ENCODE measurements at places on chromosomes 1 and 21. TPM values are rescaled to one million over a fixed set of nuclear protein-coding genes. Genes with fewer than 3 reads are reported as not detected.

DNA sequence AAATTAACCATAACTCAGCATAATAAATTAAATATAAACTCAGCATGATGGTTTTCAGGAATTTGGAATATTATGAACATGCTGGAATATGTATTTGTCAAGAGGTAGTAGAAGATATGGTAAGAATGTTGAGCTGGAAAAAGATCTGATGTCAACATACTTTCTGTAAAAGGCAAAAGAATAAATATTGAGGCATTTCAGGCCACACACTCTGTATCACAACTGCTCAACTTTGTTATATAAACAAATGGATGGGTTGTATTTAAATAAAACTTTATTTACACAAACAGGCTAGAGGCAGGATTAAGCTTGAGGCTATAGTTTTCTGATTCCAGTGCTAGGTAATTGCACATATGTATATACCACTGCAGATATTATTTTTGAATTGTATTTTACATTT is 1409.4 kb downstream of the MRPL39 start:
- no peaks in the 10 kb centered on the region for H3K27me3 ChIP-seq
- DNase-seq = no peak
- H3K27ac ChIP-seq = no peak overlapping the region
- H3K4me1 ChIP-seq = no peaks in the 10 kb centered on the region

RNU1-3 gene
- 4,458 TPM for total RNA-seq

GRCh38 chr1:6815726-6816125 is 30.5 kb downstream of the CAMTA1 start:
- H3K4me3 ChIP-seq = no peak overlapping the region
- DNase-seq = no peak
- no peak overlapping the region for H3K27ac ChIP-seq
- H3K36me3 ChIP-seq = no peaks in the 10 kb centered on the region

- H3K4me3 ChIP-seq = no peak overlapping the region
- H3K4me1 ChIP-seq = no peaks in the 10 kb centered on the region
- peaks cover 4% of the 10 kb centered on the region for H3K36me3 ChIP-seq
- no peaks in the 10 kb centered on the region for H3K27me3 ChIP-seq
Observed at GRCh38 chr1:27445177-27445936, 44.6 kb downstream of the WASF2 start.

HMCN1 gene
- 0.19 TPM for total RNA-seq

C1orf50 gene
- 10.1 TPM for total RNA-seq

S100A12 gene
- not detected for total RNA-seq

FYB2 gene
- total RNA-seq = not detected

DNA sequence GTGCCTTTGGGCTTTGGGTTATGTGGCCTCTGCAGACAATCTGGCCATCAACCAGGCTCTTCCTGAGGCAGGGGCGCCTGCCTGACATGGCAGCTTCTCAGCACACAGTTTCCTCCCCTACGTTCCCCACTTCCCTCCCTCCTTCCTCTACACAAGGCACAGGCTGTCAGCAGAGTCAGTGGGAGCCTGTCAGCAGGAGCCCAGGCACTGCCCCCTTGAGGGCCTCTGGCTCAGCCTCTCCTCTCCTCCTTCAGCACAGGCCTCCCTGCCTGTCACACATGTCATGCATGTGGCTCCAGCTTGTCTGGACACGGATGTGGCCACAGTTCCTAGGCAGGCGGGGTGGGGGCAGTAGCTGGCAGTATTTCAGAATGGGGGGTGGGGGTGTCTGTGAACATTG is 52.2 kb upstream of the ARTN start:
- H3K27me3 ChIP-seq = no peaks in the 10 kb centered on the region
- no peak overlapping the region for H3K4me3 ChIP-seq
- H3K4me1 ChIP-seq = no peaks in the 10 kb centered on the region
- no peaks in the 10 kb centered on the region for H3K36me3 ChIP-seq
- no peak for DNase-seq

DNA sequence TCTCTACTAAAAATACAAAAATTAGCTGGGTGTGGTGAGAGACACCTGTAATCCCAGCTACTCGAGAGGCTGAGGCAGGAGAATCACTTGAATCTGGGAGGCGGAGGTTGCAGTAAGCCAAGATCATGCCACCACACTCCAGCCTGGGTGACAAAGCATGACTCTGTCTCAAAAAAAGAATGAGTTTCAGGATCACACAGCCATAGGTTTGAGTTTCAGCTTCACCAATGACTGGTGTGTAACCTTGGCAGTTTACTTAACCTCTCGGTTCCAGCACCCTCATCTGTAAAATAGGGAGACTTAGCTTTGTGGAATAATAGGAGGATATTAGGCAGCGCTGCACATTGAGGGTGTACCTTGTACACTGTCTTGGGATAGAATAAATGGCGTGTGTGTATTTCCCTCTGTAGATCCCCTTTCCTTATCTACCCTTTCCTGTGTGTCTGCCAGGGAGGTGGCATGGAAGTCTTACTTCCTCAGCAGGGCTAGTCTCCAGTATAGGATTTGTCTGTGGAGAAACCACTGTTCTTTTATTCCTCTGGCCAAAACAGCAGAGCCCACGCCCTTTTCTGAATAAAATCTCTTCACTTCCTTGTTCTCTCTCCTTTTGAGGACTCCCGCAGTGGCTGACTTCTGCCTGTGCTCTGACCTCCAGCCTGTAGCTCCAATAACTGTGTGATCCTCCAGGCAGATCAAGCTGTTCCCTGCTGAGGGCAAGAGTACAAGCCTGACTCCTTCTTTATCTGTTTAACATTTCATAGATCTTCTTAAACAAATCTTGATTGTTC is 90.4 kb downstream of the HHAT start:
- H3K27me3 ChIP-seq = no peaks in the 10 kb centered on the region
- H3K4me1 ChIP-seq = no peaks in the 10 kb centered on the region
- no peak overlapping the region for H3K4me3 ChIP-seq
- H3K27ac ChIP-seq = no peak overlapping the region
- DNase-seq = no peak

SELP gene
- 0.31 TPM for total RNA-seq

- H3K27me3 ChIP-seq = no peaks in the 10 kb centered on the region
- H3K36me3 ChIP-seq = no peaks in the 10 kb centered on the region
- no peak for DNase-seq
- H3K27ac ChIP-seq = no peak overlapping the region
- no peaks in the 10 kb centered on the region for H3K4me1 ChIP-seq
- H3K4me3 ChIP-seq = no peak overlapping the region
Observed at GRCh38 chr1:96075704-96076455, 645.7 kb upstream of the PTBP2 start.

DNA sequence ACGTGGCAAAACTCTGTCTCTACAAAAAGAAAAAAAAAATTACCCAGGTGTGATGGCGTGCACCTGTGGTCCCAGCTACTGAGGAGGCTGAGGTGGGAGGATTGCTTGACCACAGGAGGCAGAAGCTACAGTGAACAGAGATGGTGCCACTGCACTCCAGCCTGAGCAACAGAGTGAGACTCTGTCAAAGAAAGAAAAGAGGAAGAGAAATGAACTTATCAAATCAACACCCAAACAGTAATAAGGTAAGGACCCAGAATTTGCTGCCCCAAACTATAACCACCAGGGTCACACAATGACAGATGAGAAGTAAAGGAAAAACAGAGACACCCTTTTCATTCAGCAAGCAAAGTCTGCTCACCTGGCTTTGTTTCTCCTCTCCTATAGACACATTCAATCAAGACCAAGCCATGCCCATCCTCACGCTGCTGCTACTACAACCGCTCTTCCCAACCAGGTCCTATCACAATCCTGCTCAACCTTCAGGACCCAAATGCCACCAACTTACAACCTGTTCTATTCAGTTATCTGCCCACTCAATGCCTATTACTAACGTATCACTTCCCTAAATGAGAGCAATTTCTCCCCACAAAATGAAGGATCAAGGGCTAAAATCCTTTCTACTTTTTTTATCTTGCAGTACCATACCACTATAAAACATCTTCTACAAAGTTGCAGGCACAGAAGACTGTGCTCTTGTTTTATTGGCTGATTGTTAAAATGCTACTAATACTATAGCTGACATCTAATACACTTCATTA is 183.5 kb downstream of the RERE start:
- no peak overlapping the region for H3K27ac ChIP-seq
- no peaks in the 10 kb centered on the region for H3K27me3 ChIP-seq
- H3K4me1 ChIP-seq = peaks cover 13% of the 10 kb centered on the region
- DNase-seq = no peak

- H3K4me1 ChIP-seq = no peaks in the 10 kb centered on the region
- H3K4me3 ChIP-seq = no peak overlapping the region
- no peaks in the 10 kb centered on the region for H3K27me3 ChIP-seq
- no peak for DNase-seq
- no peaks in the 10 kb centered on the region for H3K36me3 ChIP-seq
Observed at GRCh38 chr1:73401666-73402065, 796.3 kb downstream of the LRRIQ3 start.

GRCh38 chr1:14521622-14522021 is 76.9 kb upstream of the KAZN start:
- DNase-seq = no peak
- no peak overlapping the region for H3K27ac ChIP-seq
- no peak overlapping the region for H3K4me3 ChIP-seq
- H3K4me1 ChIP-seq = no peaks in the 10 kb centered on the region

DNA sequence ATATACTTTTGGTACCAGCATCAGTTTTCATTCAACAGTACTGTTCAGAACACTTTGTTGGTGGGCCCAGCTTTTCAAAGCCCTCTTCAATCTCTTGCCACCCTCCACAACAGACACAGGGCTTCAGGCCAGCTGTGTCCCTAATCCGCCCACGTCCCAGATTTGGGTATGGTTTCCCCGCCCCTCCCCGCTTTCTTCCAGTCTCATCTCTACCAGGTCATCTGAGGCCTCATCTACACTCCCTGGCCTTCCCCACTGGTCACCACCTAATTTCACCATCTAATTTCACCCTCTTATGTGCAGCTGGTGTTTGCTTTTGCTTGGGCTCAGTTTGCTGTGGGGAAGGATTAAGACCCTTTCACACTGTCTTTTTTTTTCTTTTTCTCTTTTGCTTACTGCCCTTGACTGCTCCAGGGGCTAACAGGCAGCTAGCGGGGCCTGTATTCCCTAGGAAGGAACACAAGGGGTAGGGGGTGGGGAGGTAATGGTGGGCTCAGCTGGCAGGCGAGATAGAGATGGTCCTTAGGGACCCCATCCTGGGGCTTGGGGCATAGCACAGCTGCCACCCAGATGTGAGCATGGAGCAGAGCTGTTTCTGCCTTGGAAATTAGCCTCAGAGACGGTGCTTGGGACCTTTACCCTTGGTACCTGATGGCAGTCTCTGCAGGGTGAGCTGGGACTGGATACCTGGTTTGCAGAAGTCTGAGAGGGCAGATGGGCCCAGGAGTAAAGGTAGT is 3.8 kb upstream of the EPB41 start:
- no peak overlapping the region for H3K27ac ChIP-seq
- no peak overlapping the region for H3K4me3 ChIP-seq
- DNase-seq = no peak
- H3K4me1 ChIP-seq = peaks cover 6% of the 10 kb centered on the region
- H3K36me3 ChIP-seq = no peaks in the 10 kb centered on the region
- H3K27me3 ChIP-seq = no peaks in the 10 kb centered on the region

GJA9 gene
- total RNA-seq = not detected

- no peak overlapping the region for H3K27ac ChIP-seq
- H3K36me3 ChIP-seq = no peaks in the 10 kb centered on the region
- no peaks in the 10 kb centered on the region for H3K4me1 ChIP-seq
- no peaks in the 10 kb centered on the region for H3K27me3 ChIP-seq
Observed at GRCh38 chr1:112083487-112083886, 94.0 kb upstream of the KCND3 start.

DNA sequence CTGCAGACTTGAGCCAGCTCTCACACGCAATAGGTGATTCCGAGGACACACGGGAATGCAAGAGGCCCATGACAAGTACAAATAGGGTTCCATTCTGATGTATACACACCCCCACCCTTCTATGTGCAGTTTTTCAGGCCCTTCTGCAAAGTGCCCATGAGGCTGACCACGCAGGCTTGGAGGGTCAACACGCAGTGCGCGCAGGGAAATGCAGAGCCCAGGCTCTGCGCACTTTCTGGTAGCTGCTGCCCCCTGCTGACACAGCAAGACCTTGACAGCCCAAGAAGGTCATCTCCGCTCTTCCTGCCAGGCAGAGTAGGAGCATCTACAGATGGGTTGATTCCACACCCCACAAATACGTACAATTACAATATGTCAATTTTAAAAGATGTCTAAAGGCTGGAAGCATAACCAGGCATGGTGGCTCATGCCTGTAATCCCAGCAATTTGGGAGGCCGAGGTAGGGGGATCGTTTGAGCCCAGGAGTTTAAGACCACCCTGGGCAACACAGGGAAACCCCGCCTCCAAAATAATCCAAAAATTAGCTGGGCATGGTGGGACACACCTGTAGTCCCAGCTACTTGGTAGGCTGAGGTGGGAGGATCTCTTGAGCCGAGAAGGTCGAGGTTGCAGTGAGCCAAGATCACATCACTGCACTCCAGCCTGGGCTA is 18.5 kb downstream of the SH3BP5L start:
- H3K36me3 ChIP-seq = no peaks in the 10 kb centered on the region
- no peaks in the 10 kb centered on the region for H3K4me1 ChIP-seq

GRCh38 chr1:25590096-25590824 is 26.3 kb upstream of the MAN1C1 start:
- H3K4me1 ChIP-seq = peaks cover 8% of the 10 kb centered on the region
- no peak overlapping the region for H3K4me3 ChIP-seq
- H3K27ac ChIP-seq = no peak overlapping the region
- no peak for DNase-seq
- no peaks in the 10 kb centered on the region for H3K27me3 ChIP-seq

FHAD1 gene
- total RNA-seq = not detected

- no peaks in the 10 kb centered on the region for H3K36me3 ChIP-seq
- H3K27ac ChIP-seq = no peak overlapping the region
- DNase-seq = no peak
- H3K4me3 ChIP-seq = no peak overlapping the region
Observed at GRCh38 chr1:101200513-101200912, 36.3 kb upstream of the S1PR1 start.

ZNF695 gene
- total RNA-seq = not detected

TFF2 gene
- not detected for total RNA-seq

COL11A1 gene
- total RNA-seq = not detected
